ENCODE measurements at places on chromosomes 5 and 9.
A peak's percentile ranks its signal among the peaks of the same experiment; 100 is the strongest.

DNA sequence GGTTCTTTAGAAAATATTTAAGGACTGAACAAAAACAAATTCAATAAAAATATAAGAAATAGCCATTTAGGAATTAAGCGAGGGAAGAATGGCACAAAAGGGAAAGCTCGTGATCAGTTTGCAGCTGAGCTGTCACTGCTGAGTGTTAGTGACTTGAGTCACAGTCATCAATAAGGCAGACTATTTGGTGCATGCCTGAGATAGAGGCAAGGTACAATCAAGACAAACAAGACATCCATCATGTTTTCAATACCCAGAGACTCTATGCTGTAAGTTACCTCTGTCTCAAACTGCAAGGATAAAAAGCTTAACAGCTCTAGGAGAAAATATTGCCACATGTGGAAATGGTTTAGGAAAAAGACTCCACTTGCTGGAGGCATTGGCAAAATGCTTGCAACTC, 426.4 kb upstream of the TYRP1 start:
- DNase-seq = no peak

- no peak for DNase-seq
Observed at GRCh38 chr5:6548756-6549285, 84.0 kb downstream of the NSUN2 start.

DNA sequence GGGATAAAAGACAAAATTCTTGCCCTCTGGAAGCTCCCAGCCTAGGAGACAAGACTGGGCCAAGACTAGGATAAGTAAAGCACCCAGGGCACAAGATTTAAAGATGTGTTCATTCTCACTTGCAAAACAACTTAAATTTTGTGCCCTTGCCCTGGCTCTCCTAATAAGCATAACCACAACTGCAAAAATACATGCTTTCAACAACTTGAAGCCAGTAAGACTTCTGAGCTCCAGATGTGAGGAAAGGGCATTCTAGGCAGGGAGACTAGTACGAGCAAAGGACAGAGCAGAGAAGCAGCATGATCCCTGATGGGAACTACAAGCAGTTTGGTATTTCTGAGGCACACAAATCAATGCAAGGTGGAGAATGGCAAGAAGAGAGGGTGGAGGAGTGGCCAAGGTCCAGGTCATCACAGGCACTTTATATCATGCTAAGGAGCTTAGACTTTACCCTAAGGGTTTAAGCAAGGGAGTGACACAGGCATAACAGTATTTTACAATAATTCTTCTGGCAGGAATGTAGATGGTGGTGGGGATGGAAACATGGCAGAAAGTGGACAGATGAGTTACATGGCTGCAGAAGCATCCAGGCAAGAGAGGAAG, 30.1 kb upstream of the SIL1 start:
- DNase-seq = no peak

DNA sequence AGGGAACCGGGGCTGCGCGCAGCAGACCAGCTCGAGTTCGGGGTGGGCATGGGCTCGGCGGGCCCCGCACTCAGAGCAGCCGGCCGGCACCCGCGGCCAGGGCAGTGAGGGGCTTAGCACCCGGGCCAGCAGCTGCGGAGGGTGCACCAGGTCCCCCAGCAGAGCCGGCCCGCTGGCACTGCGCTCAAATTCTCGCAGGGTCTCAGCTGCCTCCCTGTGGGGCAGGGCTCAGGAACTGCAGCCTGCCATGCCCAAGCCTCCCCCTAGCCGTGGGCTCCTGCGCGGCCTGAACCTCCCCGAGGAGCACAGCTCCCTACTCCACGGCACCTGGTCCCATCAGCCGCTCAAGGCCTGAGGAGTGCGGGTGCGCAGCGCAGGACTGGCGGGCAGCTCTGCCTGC, 172.9 kb upstream of the SLC30A5 start:
- no peak for DNase-seq

DNA sequence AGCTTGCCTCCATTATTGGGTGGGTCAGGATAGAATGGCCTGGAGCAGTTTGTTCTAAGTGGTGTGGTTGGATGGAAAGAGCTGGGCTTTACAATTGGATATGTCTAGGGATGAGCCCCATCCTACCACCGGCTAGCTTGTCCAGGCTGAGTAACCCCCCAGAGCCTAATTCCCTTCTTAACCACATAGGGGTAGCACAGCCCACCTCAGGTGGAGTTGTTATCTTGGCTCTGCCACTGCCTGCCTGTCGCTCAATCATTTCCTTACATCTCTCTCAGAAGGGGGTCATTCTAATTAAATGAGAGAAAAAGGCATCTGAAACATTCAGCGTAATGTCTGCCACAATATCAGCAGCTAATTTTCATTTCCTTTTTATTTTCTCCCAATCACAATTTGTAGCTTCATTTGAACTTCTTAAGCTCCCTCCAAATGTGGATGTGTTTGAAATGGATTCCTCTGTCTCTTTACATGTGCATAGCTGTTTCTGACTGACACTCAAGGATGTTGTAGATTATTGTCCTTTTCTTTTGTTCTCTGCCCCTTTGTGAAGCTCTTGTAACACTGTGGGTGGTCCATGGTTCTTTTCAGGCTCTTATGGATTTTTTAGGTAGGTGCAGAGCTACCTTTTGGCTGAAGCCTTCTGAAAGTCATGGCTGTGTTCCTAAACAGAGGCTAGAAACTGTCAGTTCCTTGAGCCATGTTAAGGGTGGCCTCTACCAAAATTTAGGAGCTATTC, 383.1 kb upstream of the KLF4 start:
- DNase-seq = no peak

DNA sequence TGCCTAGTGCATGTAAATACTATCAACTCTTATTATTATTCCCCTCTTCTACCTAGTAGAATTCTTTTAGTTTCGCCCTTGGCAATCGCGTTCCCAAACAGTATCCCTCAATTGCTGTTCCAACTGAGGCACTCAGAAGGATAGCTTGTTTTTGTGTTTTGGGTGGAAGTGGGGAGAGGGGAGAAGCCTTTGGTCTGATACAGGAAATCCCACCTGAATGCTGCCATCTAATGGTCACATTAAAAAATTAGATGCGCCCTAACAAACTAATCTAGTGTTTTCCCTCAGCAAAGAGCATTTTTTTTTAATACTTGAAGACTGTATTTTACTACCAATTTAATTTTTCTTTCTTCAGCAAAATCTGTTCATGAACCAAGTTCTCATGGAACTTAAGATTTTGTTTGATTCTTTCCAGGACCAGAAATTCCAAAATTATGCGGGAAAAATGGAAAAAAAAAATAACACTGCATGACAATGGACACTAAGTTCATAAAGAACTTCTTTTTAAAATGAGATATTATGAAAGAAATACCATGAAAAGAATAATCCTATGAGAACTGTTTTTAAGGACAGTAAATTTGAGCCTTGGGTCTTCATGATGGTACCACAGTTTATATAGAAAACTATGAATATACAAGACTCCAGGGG, 22.2 kb upstream of the GLDC start:
- no peak for DNase-seq

- no peak for DNase-seq
Observed at GRCh38 chr5:169106911-169107706, 193.8 kb downstream of the SLIT3 start.

- no peak for DNase-seq
Observed at GRCh38 chr5:147348046-147348445, 113.2 kb downstream of the STK32A start.

- DNase-seq = no peak
Observed at GRCh38 chr5:14399054-14399692, 182.4 kb upstream of the OTULINL start.

DNA sequence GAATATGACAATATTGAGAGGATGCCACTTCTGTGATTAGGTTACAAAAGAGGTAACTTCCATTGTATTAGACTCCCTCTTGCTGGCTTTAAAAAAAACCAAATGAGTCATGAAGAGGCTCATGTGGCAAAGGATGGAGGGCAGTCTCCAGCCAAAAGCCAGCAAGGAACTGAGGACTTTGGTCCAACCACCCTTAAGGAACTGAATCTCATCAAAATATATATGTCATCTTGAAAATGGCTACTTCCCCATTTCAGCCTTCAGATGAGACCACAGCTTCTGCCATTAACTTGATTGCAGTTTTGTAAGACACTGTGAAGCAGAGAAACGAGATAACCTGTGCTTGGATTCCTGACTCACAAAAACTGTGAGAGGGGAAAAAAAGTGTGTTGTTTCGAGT, 15.5 kb upstream of the TRIM32 start:
- DNase-seq = no peak

GRCh38 chr5:14272548-14273205, 129.5 kb downstream of the TRIO start:
- no peak for DNase-seq

GRCh38 chr9:9142001-9142400, 1342.4 kb upstream of the DMAC1 start:
- DNase-seq = no peak

GRCh38 chr9:87890837-87891236, 8.2 kb downstream of the SPATA31E1 start:
- DNase-seq = no peak

GRCh38 chr5:166178411-166179080, 2112.9 kb upstream of the WWC1 start:
- DNase-seq = no peak

DNA sequence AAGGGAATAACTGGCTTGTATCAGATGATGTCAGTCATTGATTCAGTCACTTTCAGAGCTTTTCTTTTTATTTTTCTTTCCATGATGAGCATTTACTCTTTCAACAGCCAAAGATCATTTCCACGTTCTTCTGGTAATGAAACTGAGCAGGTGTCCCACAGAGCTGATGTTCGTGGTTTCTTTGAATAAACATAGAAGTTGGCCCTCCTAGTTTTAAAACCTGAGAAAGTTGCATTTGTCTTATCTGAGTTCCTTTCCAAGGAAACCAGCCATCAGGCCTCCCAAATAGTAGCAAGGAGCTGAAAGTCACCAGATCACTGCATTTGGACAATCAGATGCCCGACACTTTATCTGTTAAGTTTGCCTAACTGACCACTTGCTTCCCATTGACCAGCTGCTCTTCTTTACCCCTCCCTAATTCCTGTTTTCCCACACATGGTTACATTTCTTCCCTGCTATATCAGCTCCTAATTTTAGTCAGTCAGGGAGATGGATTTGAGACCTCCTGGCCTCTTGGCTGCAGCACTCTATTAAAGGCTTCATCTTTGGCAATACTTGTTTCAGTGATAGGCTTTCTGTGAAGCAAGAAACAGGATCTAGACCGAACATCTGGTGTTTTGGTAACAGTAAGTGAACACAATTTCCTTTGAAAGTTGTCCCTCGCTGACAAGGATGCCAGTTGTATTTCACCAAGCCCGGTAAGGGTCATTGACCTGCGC, 420.8 kb downstream of the CHSY3 start:
- DNase-seq = no peak

DNA sequence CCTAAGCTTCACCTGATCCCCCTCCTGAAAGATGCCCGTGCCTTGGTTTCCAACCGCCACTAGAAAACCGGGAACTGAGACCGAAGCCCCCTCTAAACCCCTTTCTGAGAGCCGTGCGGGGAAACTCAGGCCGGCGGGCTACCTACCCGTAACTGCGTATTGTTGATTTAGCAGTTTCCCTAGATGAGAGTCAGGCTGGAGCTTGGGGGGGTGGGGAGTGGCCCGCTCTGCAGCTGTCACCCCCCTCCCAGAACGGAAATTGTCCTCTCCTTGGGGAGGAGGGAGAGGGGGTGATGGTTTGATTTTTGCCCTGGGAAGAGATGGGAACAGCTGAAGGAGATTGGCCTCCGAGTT, 2.5 kb downstream of the CXXC5 start:
- no peak for DNase-seq

- no peak for DNase-seq
Observed at GRCh38 chr5:90446961-90447360, 27.6 kb downstream of the MBLAC2 start.

DNA sequence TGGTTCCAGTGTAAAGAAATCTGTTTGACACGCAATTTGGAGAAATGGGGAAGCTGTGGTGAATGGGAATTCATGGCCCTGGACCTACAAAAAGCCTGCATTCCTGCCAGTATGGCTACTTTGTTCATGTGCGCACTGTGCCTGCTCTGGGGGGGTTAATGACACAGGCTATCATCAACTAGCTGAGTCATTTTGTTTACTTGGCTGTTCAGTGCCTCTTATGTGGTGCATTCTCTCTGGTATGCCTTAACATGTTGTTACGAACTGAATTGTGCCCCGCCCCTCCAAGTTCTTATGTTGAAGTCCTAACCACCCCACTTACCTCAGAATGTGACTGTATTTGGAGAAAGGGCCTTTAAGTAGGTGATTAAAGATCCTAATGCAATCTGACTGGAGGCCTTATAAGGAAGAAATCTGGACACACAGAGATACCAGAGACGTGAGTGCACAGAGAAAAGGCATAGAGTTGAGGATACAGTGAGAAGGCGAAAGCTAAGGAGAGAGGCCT, 20.4 kb upstream of the UBAP1 start:
- no peak for DNase-seq

- DNase-seq = no peak
Observed at GRCh38 chr5:108830705-108831276, 83.1 kb downstream of the FER start.

- peak; percentile 79 for DNase-seq
Observed at GRCh38 chr5:172175263-172175719, 12.7 kb downstream of the STK10 start.

DNA sequence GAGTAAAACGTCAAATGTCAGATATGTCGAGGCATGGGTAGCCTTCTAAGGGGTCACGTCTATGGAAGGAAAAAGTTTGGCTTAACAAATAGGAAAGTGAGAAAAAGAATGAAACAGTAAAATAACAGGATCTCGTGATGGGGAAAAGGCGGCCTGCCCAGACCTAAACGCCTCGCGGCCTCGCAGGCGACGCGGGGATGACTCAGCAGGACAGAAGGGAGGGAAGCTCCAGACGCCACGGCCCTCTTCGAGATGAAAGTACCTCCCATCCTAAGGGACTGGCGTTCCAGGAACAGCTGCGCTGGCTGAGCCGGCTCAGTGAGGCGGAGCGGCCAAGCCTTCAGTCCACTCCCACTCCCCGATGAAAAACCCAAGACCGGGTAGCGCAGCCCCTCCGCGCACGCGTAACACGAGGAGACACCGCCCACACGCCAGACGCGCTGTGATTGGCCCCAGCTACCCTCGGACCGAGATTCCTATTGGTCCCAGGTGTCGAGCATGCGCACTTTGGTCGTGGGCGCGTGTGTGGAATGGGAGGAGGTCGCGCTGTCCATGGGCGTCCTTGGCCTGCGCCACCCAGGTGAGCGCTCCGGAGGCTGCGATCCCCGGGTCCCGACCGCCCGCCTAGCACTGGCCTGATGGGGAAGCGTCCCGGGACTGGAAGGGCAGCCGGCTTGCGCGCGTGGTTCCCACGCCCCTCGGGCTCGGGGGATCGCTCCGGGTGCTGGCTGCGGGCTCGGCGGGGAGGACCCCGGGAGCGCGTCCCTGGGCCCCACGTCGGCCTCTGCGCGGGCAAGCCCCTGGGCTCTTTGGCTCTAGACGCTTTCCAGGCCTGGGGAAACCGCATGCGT, 588.5 kb downstream of the MTRR start:
- peak; percentile 76 for DNase-seq

- no peak for DNase-seq
Observed at GRCh38 chr9:124399323-124399967, 15.8 kb downstream of the PSMB7 start.

- no peak for DNase-seq
Observed at GRCh38 chr5:145887976-145888574, 15.3 kb upstream of the GRXCR2 start.

GRCh38 chr5:65098393-65098792, 329.7 kb downstream of the CWC27 start:
- no peak for DNase-seq

All from T-helper 2 cell treated with Interferon-gamma antibody and Interleukin-4, amounts not matched to agents 5 μg/mL and 100 μg/mL, for 36 hours (primary cell).